ENCODE measurements at places on chromosomes 11 and 22.

- DNase-seq: no peak
These were observed 34.1 kb downstream of the MB start for GRCh38 chr22:35582861-35583670.

GRCh38 chr11:346529-346928 lies 22.8 kb upstream of the B4GALNT4 start:
- no peak for DNase-seq

DNA sequence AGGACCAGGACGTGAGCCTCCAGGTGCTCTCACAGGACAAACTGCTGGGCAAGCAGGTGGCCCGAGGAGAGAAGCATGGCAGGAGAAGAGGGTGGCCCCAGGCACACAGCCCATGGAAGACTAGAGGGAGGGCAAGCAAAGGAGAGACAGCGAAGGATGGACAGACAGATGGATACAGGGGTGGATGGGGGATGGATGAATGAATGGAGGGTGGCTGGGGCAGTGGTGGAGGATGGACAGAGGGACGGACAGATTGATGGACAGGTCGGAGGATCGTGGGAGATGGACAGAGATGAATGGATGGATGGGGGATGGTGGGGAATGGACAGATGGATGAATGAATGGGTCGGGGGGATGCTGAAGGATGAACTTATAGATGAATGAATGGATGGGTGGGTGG lies 22.7 kb downstream of the ARVCF start:
- no peak for DNase-seq

- peak; percentile 2 for DNase-seq
These were observed 85.8 kb downstream of the EFCAB6 start for GRCh38 chr22:43726322-43726721.

DNA sequence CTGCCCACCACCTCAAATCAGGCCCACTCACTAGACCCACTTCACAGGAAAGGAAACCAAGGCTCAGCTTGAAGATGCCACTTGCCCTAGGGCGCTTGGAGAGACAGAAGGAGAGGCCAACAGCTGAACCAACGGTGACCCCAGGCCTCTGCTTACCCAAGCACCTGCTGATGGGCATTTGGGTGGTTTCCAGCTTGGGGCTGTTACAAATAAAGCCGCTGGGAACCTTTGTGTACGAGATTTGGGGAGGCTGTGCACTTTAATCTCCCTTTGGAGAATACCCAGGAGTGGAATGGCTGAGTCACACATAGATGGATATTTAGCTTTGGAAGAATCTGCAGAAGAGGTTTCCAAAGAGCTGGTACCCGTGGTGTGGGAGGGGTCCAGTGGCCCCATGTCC lies 50.9 kb upstream of the LINC01488 start:
- peak; percentile 63 for DNase-seq

- no peak for DNase-seq
These were observed 95.0 kb downstream of the SLC1A2 start for GRCh38 chr11:35324183-35324886.

DNA sequence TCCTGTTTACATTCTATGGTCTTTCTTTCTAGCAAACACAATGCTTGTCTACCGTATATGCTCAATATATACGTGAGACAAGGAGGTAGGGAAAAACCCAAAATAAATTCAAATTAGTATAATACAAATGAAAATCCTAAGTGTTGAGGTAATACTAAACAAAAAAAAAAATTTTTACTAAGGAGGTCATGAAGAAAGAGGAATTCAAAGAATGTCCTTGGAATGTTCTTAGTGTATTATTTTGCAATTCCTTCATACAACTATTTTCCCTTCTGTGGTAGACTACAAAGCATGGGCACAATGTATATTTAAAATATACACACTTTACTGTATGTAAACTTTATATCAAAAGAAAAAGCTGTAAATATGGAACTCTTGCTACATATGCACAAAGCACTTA lies 36.4 kb downstream of the PIK3C2A start:
- peak; percentile 64 for DNase-seq

DNA sequence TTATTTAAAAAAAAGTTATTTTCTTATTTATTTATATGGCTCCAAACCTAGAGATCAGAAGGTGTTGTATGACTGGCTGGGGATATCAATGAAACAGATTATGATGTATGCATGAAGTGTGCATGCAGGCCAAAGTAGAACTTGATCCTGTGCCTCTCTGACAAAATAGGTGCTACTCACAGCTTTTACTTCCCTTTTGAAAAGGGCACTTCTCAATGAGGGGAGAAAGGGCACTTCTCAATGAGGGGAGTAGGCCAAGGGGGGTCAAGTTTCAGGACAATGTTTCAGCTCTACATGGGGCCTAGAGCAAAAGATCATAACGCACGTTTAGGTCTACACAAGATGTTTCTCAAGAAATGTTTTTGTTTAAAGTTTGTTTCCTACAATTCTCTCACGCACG lies 397.5 kb downstream of the ETS1 start:
- DNase-seq: no peak

DNA sequence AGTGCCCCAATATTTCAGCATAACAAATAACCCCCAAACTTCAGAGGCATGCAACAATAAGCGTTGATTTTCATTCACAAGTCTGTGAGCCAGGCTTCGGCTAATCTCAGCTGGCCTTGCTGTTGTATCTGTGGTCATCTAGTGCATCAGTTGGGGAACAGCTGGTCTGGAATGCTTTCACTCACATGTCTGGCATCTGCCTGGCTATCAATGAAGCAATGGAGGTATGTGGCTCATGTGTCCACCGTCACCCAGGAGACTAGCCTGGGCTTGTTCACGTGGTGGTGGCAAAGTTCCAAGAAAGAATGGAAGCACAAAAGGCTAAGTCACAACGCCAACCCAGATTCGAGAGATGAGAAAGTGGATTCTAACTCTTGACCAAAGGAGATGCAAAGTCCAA lies 304.8 kb upstream of the ISX start:
- no peak for DNase-seq

DNA sequence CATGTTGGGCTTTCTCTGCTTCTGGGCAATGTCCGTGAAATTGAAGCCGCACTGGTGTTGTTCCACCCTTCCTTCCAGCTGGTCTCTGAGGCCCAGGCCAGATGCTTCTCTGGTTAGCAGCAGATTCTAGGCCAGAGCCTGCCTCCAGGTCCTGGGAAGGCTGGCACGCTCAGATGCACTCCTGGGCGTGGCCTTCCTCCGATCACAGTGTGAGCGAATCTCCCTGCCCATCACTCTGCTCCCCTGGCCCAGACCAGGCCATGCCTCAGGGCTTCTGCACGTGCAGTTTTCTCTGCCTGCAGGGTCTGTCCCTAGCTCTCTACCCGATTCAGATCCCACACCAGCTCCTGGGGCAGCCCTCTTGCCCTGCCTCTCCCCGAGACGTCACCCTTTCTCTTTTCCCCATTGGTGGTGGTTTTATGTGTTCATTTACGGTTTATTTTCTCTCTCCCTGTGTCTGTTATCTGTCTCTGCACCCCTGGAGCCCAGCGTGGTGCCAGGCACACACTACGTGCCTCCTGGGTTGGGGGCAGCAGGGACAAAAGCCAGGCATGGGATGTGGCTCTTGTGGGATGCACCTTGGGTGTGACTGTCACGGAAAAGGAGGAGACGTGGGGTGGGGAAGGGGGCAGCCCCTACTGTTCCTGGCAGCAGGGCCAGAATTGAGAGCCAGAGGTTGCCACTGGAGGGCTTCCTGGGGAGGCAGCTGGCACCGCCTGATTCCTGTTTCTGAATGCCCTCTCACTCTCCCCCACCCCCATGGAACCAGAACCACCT lies 66.0 kb downstream of the KCNQ1 start:
- DNase-seq: no peak

DNA sequence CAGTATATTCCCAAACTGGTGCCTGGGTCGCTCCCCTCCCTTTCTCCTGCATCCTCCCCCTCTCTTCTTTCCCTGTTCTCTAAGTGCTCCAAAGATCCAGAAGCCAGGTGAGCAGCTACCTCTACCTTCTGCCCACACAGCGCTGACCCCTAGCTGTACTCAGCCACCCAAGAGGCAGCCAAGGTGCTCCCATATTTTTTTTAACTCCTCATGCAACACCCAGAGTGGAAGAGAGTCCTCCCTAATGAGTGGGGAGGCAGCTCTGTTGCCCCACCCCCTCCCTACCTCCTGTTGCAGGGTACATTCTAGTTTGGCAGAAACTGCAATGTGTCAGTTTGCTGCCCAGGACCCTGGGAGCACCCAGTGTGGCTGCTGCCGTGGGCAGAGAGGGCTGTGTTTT lies 40.2 kb downstream of the RPL27A start:
- no peak for DNase-seq

DNA sequence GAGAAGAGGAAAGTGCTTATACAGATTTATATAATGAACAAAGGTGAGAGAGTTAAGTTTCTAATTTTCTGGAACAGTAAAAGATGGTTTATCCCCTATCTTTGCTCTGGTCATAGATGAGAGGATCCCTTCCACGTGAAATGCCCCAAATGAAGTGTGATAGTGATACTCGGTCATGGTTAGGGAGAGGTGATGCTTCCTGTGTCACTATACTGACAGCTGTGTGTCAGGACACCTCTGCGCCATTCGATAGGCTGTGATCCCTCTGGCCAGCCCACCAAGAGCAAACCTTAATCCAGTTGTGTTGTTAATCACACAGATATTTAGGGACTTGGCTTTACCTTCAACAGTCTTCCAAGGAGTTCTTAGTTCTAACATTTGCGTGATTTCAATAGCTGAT lies 57.7 kb downstream of the NCAM1 start:
- no peak for DNase-seq

DNA sequence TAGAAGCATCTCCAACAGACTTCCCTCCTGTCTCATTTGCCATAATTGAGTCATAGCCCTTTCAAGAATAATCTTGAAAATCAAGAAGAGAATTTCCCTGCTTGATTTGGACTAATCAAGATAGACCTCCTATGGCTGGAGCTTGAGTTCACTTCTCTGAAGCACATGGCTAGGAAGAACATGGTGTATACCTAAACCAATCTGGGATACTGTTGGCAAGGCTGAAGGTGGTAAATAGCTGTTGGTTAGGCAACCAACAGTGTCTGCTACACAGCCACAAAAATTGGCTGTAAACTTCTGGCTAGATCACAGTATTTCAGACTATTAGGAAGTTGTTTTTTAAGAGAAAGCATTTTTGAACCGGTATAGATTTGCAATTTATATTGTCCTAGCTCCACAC lies 4.9 kb downstream of the CRYAB start:
- no peak for DNase-seq

DNA sequence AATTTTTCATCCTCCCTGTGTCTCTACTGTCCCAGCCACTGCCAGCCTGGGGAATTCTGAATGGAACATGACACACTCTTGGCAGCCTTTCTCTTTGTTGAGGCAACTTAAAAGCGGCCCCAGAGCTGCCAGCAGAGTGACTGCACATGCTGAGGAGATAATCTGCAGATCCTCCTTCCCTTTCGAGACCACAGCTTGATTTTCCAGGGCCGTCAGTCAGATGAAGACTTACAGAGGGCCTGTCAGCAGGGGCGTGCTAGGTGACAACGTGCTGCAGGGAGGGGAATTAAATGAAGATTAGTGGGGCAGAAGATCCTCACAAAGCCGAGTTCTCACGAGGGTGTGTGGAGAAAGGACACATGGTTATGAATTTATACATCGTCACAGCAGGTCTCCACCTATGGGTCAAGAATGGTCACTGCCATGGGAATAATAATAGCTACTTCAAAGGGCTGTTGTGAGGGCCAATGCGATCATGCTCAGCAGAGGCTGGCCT lies 193.5 kb upstream of the PITPNB start:
- DNase-seq: no peak

DNA sequence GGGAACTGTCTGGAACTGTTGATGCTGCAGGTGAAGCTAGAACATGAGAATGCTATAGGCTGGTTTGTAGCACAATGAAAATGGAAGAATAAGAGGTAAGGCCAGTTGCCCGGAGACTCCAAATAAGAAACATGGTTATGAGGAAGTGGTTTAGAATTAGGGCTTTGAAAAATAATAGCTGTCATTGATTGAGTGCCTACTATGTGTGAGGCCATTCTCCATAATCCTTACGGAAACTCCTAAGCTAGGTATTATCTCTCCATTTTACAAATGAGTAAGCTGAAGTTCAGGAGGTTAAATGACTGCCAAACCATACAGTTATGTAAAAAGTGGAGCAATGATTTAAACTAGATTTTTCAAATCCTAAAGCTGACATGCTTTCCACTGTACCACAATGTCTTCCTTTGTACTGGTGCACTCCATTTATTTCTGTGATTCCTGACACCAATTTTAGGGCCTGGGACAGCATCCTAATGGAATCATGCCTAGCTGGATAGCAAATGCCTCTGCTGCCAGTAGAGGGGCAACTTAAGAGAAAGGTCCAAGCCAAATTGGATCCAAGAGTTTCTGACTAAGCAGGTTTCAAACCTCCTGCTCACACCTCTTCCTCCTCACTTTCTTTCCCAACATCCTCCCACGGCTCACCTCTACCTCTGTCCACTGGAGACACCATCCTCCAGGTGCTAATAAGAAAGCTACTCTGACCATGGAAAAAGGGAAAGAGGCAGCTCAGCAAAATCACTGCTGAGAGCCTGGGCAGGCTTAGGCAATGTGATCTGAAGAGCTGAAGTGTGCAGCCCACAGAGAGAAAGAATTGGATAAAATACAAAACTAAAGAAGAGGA lies 46.9 kb upstream of the PICALM start:
- DNase-seq: peak; percentile 65

- DNase-seq: no peak
These were observed 28.0 kb downstream of the HSPA8 start for GRCh38 chr11:123033895-123034294.

DNA sequence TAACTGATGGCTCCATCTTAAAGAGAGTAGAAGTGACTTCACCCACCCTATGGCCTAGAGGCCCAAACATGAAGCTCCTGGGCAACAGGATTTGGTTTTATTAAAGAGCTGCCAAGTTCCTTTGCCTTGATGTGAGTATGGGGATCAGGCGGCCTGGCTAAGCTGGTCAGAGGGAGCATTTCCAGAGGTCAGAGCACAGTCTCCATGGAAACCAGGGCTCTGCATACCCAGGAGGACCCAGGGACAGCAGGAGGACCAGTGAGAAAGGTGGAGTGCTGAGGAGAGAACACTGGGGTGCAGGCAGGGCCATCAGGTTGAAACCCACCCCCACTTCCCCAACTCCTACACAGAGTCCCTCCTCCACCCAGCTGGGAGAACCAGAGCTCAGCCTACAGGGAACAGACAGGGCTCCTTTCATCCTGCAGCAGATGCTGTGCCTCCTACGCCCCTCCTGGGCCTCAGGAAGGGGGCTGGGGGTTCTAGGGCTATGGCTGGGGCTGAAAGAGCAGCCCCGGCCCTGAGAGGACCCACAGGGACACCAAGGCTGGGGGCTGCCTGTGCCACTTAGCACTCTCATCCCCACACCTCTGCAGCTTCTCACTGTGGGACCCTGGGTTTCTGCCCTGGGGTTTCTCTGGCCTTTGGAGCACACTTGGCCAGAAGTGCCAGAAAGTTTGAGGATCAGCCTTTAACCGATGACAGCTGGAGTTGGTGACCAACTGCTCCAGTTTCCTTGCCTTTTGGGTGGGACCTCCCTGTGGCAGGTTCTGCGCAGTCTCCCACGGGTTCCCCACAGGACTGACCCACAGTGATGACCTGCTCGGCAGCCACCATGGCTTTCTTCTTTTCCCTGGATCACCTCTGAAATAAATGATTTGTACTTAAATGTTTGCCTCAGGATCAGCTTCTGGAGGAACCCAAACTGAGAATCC lies 13.8 kb upstream of the P2RY6 start:
- DNase-seq: no peak
